ENCODE measurements at places on chromosomes 6 and 20. TPM values are rescaled to one million over a fixed set of nuclear protein-coding genes. Genes with fewer than 3 reads are reported as not detected.

Gene BNIP5
- 0.44 TPM for total RNA-seq

Gene STMND1
- total RNA-seq: not detected

Gene TP53TG5
- total RNA-seq: not detected

Gene FOXS1
- 2.1 TPM for total RNA-seq
